ENCODE measurements at places on chromosomes 1 and 21.

DNA sequence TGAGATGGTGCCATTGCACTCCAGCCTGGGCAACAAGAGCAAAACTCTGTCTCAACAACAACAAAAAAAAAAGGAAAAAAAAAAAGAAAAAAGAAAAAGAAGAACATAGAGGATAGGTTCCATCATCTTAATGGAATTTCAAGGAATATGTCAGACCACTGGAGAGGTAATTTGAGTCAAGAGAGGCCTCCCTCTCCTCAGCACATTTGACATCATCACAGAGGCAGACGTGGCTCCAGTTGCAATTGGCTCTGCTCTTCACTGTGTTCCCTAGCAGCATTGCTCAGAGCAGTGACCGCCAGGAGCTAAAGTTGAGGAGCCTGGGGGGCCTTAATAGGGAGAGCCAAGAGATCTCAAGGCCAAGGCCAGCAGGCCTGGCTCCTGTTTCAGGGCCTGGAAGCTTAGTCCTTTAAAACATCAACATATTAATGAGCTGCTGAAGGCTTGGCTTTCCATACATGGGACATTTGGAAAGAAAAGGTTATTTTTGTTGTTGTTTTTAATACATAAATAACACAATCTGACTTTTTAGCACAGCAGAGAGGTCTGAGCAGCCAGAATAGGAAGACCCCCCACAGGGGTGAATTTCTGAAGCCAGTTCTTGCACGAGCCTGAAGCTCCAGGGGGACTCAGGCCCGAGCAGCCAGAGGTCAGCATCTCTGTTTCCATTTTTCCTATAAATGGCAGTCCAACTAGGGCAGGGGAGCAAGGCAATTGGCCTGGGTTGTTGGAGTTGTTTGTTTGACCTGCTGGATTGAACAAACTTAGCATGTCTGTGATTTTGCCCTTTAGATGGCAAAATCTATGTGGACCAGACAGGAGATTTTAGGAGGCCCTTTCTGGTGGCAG, 118.3 kb upstream of the FGGY start:
- no peak for DNase-seq

- DNase-seq = no peak
Measured at GRCh38 chr1:24505816-24506215, 3.2 kb downstream of the RCAN3 start.

DNA sequence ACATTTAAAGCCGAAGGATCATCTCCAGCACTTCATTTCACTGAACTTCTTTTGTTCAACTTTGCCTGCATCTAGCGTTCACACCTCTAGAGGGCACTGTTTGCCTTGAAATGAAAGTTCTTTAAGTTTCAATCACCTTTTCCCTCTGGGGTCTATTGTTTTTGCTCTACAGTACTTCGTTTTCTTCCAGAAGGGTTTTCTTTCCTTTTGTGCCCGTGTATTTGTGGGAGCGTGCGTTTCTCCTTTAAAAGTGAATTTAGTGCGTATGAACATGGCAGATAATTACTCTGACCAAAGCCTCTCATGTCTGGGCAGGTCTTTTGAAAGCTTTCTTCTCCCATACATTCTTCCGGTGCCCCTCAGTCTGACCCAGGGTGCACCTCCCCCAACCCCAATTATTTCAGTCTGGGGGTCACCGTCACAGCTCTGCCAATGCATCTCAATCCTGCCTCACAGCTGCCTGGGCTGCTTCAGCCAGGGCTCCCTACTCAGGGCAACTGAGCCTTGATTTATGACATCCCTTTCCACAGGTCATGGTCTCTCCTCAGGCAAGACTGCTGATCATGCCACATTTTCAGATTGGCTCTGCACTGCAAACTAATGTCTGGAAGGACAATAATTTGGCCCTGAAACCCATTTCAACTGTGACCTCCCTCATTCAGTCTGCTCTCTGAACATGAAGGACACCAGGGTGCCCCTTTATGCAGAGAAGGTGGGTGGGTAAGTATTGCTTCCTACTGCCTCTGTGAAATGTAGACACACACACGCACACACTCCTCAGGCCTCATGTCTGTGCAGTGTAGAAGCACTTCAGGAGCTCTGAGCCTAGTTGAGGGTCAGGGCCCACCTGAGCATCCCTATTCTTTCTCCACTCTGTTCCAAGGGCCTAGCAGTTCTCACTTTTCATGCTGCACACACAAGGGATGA, 88.6 kb downstream of the NUF2 start:
- peak; percentile 34 for DNase-seq

DNA sequence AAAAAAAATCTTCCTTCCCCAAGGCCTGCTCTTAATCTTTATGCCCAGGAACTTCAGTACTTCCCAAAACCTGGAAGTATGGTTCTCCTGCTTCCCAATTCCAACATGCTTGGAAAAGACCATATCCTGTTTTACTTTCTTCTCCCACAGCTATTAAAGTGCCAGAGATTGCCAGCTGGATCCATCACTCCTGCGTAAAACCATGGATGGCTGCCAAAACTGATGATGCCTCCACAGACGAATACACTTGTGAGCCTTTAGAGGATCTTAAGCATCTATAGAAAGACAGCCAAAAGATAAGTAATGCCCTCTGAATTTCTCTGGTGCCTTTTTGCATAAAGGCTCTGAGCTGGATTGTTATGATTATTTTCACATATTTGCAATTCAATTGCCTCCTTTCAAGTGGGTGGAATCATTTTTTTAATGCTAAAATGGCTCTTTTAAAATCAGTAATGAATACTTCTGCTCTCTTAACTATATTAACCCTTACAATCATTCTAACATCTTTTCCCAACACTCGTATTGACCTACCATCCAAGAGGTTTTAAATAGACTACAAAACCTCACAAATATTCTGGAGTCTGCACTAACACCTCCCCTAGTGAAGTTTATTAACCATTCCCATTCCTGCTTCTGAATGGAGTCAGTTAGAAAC, 1807.8 kb downstream of the BRINP3 start:
- no peak for DNase-seq

DNA sequence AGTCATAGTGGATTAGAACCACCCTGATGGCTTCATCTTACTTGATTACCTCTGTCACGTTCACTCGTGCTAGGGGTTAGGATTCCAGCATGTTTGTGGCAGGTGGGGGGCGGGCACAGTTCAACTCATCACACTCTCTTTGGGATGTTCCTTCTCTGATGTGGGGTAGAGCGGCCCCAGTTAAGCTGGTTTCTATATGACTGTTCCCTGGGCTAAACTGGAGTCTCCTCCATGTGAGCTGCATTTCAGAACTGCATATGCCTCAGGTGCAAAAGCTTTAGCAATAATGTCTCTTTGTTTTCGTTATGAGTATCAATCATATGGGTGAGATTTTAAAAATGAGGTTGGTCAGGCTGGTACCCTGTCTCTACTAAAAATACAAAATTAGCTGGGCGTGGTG, 393.2 kb downstream of the RPS6KC1 start:
- DNase-seq = no peak

DNA sequence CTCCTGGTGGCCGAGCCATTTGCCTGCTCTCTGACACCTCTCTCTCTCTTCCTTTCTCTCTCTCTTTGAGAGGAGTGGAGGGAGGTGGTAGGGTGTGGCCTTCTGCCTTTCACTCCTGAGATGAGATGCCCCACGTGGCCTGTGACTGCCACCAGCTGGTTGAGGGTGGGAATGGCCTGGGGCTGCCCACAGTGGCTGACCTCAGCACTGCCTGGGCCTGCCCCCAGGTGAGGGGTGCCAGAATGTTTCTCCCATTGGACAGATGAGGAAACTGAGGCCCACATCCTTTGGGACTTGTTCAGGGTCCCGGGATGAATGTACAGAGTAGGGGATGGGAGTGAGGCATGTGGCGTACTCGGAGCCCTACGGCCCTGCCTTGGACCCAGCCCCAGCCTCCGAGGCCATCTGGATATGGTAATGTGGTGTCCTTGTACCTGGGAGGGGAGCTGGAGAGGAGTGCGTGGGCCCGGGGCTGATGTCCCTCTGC, 12.7 kb upstream of the C1orf167 start:
- DNase-seq = no peak

DNA sequence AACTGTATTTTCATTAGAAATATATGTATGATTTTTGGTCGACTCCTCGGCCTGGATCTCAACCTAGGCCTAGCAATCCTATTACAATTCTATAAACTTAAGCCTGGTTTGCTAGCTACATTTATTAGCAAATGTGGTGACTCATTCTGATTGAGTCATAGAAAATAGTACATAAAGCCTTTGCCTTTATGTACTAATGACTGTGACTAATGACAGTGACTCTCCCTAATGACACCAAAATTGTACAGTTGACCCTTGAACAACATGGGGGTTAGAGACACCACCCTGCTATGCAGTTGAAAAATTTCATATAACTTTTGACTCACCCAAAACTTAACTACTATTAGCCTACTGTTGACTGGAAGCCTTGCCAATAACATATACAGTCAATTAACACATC, 78.9 kb downstream of the CLEC20A start:
- no peak for DNase-seq

GRCh38 chr1:18876210-18876609, 16.8 kb upstream of the TAS1R2 start:
- DNase-seq = no peak

- peak; percentile 78 for DNase-seq
Measured at GRCh38 chr1:159132271-159132881, 39.0 kb upstream of the CADM3 start.

GRCh38 chr21:36859744-36860501, 106.5 kb downstream of the HLCS start:
- DNase-seq = no peak

- no peak for DNase-seq
Measured at GRCh38 chr1:71083271-71083670, 2.4 kb upstream of the ZRANB2 start.

- peak; percentile 12 for DNase-seq
Measured at GRCh38 chr1:227938911-227939790, 8.6 kb downstream of the WNT9A start.

DNA sequence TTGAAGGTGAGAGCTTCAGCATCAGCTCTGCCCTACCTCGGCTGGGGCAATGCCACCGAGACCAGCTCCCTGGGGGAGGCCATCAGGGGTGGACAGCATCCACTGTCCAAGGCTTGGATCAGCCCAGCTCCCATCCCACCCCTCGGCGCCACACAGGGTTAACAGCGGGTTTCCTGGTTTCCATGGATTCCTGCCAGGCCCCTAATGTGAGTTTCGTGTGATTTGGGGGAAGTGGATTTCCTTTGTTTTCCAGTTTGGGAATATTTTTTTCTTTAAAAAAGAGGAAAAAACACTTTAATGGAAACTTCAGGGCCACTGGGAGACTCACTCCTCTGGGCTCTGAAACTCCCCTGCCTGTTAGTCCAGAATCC, 34.3 kb downstream of the CASZ1 start:
- DNase-seq = no peak

GRCh38 chr1:162407539-162407938, 4.4 kb downstream of the SH2D1B start:
- no peak for DNase-seq

GRCh38 chr1:218591966-218592365, 246.8 kb downstream of the TGFB2 start:
- DNase-seq = no peak

DNA sequence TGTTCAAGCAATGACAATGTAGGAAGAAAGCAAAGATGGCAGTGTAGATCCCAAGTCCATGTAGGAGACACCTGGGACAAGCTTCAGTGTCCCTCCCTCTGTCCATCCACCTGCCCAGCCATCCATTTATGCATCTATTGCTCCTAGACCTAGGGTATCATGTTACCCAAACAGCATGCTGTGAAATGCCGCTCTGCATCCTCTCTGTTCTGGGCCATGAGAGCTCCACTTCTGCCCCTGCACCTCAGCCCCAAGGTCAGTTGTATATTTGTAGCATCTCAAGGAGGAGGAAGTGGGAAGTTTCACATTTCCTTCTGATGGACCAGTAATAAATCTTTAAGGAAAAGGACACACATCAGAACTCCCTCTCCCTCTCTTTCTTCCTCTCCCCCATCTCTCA, 27.9 kb upstream of the TSPEAR start:
- no peak for DNase-seq
